Activated naive CD4-positive, alpha-beta T cell (primary cell): ENCODE measurements at places on chromosomes 3 and 15.

- no peak for DNase-seq
Observed at GRCh38 chr15:47293466-47294162, 423.7 kb upstream of the SEMA6D start.

GRCh38 chr15:88993662-88994061, 80.5 kb upstream of the MFGE8 start:
- DNase-seq: no peak

DNA sequence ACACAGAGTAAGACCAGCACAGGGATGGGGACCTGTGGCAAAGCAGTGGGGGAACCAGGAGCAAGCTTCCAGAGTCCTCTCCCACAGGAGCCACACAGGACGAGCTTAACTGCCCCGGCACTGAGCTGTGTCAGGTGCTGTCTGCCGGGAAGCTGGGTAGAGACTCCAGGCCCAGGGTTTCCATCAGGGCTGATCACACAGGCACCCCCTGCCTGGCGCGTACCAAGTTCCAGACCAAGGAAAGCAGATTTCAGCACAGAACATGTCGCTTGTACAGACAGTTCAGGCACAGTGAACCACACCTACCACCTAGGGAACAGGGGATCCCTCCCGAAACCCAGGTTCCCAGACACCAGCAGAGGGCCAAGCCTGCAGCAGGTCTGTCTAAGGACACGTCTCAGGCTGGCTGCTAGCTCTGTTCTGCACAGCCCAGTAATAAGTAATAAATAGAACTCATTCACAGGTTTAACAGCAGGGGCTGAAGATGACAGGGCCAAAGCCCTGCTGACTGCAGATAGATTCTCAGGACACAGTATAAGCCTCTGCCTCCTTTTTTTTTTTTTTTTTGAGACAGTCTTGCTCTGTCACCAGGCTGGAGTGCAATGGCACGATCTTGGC, 30.2 kb upstream of the OCA2 start:
- no peak for DNase-seq

- no peak for DNase-seq
Observed at GRCh38 chr3:51980253-51980652, 3.1 kb upstream of the ACY1 start.

DNA sequence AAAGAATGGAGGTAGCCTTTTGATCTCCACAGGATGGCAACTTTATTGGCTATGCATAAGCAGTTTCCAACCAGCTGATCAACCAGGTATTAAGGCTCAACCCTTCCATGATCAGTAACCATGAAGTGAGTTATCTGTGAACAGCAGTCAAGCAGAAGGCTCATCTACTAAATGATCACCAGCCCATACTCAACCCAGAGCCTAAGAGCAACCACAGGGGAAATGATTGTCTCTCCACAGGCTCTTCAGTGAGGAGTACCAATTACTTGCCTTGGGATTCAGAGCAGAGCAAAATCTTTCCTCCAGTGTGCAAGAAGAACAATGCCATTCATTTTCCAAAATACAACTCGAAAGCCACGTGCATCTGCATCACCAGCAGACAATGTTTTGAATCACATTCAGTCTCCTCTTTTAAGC, 754.8 kb downstream of the ROBO1 start:
- DNase-seq: no peak

- no peak for DNase-seq
Observed at GRCh38 chr15:73930371-73930770, 4.1 kb downstream of the LOXL1 start.

DNA sequence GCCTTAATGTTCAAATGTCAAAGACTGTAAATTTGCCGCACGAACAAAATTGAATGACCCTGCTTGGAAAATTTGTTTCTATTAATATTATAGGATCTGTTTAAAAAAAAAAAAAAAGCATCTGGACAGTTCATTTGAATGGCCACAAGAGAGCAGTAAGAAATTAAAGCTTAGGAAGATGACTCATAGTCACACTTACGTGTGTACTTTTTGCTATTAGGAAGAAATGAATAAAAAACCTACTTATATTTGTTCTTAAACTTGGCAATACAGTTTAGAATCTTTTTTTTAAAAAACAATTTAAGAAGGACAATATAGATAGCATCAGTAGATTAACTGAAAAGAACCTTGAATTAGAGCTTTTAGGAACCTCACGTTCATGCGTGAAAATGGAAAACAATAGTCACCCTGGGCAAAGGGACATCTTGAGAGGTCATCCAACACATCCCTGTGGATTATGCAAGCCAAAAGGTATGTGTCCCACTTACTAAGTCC, 621.8 kb downstream of the MECOM start:
- DNase-seq: no peak

DNA sequence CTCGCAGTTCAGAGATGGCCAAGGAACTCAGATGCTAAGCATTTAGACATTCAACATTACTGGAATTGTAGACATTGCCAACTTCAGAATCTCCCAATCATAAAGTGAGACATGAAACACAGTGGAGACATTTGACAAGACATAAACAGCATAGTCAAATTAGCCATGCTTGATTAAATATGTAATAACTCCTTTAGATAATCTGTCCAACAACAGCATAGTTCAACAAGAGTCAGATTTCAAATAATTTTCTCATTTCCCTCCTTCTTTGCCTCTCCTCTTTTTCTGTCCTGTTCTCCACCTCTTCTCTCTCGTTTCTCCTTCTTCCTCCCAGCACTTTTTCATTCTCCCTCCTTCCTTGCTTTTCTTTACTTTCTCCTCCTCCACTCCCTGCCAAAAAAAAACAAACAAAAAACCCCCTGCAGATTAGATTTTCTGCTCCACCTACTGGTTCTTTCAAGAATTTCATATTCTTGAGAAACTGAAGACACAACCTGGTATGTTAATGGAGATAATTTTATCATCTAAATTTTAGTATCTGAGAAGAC, 20.2 kb downstream of the CPOX start:
- no peak for DNase-seq

DNA sequence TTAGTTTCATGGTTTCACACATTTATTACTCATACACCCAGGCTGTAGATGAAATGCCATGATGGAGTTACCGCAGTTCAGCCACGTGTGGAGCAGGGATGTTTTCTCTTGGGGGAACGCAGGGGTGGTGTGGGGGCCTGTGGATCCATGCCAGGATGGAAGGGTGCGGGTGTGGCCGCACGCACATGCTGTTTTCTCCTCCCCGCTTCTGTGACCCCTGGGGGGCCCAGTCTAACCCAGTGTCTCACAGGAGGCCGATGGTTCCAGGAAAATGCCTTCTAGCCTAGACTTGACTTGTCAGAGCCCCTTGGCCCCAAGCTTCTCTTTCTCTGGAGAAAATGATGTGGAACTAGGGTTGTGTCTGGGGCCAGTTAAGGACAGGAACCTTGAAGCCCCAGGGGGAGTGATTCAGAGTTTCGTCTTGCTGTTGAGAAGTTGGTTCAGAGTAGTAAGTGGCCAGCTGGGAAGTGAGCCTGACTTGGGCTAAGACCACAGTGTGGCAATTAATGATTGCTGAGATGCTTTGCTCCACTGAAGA, 240.4 kb upstream of the BHLHE40 start:
- no peak for DNase-seq

DNA sequence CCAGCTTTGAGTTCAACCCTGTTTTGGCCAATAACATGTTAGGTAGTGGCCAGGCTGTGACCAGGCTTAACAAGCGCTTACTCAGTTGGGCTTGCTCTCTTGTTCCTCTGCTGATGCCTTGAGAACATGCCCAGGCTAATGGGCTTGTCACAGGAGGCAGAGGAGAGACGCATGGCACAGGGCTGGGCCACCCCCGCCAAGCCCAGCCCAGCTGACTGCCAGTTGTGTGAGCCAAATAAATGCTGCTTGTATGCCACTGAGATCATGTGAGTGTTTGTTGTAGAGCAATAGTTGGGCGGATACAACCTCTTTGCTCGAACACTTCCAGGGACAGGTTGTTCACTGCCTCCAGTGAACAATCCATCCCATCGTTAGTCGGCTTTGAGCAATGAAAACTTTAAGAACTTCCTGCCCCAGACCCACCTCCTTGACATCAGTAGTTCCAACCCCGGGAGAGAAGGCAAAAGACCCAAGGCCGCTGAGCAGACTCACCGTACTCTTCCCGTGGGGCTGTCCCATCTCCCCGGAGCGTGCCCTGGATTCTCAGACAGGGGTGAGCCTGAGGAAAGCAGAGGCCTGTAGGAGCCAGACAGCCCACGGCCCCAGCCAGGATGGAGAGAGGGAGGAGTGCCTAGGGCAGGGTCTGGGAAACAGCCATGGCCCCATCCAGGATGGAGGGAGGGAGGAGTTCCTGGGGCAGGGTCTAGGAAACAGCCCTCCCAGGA, 4.1 kb downstream of the PLA2G4F start:
- no peak for DNase-seq

- DNase-seq: no peak
Observed at GRCh38 chr3:60792249-60792852, 458.9 kb downstream of the FHIT start.

- DNase-seq: no peak
Observed at GRCh38 chr15:71091601-71092000, 23.7 kb upstream of the THSD4 start.

- no peak for DNase-seq
Observed at GRCh38 chr3:142817897-142818296, 71.0 kb downstream of the PCOLCE2 start.

- no peak for DNase-seq
Observed at GRCh38 chr3:20527368-20527767, 341.4 kb upstream of the SGO1 start.

DNA sequence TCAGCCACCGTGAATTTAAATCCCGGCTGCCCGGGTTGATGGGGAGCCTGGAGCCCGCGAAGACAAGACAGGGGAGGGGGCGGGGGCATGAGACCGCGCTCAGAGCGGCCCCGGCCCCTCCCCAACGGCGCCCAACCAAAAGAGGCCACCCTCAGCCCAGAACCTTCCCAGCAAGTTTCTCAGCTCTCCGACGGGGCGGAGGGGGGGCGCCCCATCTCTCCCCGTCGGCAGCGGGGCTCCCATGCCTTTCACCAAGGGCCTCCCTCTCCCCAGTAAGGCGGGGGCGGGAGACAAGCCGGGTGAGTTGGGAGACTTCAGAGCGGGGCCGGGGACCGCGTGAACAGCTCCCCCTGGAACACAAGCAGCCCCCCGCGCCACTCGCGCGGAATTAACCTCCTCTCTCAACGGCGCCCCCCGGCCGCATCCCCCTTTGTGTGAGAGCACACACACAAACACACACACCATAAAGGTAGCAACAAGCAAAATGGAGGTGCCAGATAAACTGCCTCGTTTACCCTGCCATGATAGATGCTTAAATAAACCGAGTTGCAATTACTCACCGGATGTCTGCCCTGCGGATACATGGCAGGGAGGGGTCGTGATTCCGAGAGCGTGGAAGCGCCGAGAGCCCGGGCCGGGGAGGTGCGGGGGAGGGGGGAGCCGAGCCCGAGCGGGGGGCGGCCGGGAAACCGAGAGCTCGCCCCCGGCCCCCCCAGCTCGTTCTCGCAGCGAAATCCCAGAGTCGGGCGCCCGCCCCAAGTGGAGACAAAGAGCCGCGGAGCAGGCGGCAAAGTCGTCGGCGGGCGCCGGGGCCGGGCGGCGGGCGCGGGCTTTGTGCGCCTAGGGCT, 1.3 kb downstream of the TLE3 start:
- DNase-seq: peak; percentile 37

DNA sequence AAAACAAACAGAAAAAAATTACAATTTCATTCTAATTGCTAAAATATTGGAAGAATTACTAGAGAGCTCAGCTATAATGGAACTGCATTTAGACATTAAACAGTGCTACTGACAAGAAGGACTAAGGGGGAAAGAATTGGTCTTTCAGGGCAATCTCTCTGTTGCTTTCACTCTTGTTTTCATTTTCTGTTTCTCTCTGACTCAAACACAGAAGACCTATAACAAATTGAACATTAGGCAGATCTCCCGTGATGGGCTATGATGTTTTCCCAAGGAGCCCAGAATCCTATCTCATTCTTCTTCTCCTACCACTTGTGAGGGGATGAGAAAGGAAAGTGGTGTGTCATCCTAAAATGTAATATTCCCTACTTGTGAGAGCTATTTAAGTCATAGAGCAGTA, 358.0 kb upstream of the TGFBR2 start:
- no peak for DNase-seq

- no peak for DNase-seq
Observed at GRCh38 chr15:84926491-84927230, 42.2 kb downstream of the SLC28A1 start.

DNA sequence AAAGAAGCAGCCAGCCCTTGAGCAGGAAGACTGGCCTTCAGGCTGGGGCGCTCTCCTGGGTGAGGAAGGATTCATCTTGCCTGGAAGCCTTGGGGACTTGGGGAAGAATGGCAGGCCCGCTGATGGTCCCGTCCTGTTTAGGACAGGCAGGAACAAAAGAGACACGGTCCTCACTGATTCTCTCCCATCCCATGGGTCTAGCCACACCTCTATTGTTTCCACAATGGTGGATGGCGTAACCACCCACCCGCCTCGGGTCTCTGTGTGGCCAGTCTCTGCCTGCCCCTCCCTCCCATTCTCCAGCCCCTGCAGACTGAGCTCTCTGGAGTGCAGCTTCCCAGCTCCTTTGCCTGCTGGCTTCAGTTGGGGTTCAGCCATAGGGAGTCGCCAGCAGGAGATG, 284.3 kb downstream of the UACA start:
- DNase-seq: no peak

DNA sequence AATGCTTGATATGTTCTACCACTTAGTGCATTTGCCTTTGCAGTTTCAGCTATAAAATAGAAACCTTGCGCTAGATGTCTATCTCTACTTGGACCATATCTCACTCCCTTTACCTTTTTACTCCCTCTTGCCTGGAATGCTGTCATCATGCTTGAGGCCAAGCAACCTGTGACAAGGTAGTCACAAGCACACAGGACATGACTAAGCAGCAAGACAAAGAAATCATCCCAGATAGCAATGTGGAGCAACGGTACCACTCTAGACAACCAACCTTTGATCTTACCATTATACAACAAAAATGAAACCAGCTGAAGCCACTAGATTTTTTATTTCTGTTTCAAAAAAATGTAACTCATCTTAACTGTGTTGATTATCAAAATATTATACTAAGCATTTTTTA, 50.5 kb upstream of the SPSB4 start:
- DNase-seq: no peak

- DNase-seq: no peak
Observed at GRCh38 chr3:64306745-64307144, 81.5 kb upstream of the PRICKLE2 start.

DNA sequence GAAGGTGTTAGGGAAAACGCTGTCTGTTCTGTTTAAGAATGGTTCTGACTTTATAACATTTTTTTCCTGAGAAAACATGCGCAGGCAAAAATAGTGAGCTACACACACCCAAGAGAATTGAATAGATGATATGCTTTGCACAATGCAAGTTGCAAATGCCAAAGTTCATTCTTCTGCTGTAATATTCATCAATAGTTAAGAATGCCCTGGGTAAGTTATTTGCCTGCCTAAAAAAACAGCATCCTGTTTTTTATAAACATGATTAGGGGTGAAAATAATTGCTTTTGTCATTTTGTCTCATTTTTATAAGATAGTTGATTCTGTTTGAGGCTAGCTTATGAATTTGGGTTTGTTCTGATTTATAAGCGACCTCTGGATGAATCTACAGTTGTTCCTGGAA, 99.4 kb downstream of the DTWD1 start:
- no peak for DNase-seq
